ENCODE measurements at places on chromosomes 7 and 10. TPM values are rescaled to one million over a fixed set of nuclear protein-coding genes. Genes with fewer than 3 reads are reported as not detected.

The HOXA1 gene
- not detected for total RNA-seq

The LIPM gene
- total RNA-seq: not detected

The CNPY1 gene
- total RNA-seq: not detected

The MSMB gene
- total RNA-seq: not detected

The COL28A1 gene
- total RNA-seq: 1.3 TPM

The KRIT1 gene
- total RNA-seq: 130 TPM

The EIF4EBP2 gene
- total RNA-seq: 87.3 TPM

The TRIM4 gene
- total RNA-seq: 20.7 TPM

The OLAH gene
- total RNA-seq: not detected

The ALOX5 gene
- 2.8 TPM for total RNA-seq

The TFPI2 gene
- not detected for total RNA-seq

The OPN1SW gene
- not detected for total RNA-seq

The HTR7 gene
- 16.3 TPM for total RNA-seq

The FAM221A gene
- total RNA-seq: 16.9 TPM

The WEE2 gene
- 1.3 TPM for total RNA-seq

The JAZF1 gene
- total RNA-seq: 45.1 TPM

The LRRTM3 gene
- 19.1 TPM for total RNA-seq

The INHBA gene
- 21.0 TPM for total RNA-seq

The PNLIPRP3 gene
- not detected for total RNA-seq

The KNDC1 gene
- 12.2 TPM for total RNA-seq

The PILRA gene
- 3.8 TPM for total RNA-seq

The GALNT17 gene
- 17.2 TPM for total RNA-seq

The MKI67 gene
- total RNA-seq: 8.5 TPM

The EPHA1 gene
- not detected for total RNA-seq

The SLC29A4 gene
- 24.4 TPM for total RNA-seq

The HOXA9 gene
- not detected for total RNA-seq

The ESYT2 gene
- 81.1 TPM for total RNA-seq

The CYP2E1 gene
- 16.3 TPM for total RNA-seq

The SORBS1 gene
- total RNA-seq: 303 TPM

The RAB19 gene
- not detected for total RNA-seq

The ZNF107 gene
- 16.9 TPM for total RNA-seq

The FAM107B gene
- total RNA-seq: 85.8 TPM

The FAM24B gene
- 18.8 TPM for total RNA-seq

The CTTNBP2 gene
- 145 TPM for total RNA-seq

All from parietal lobe (tissue), 2 donors.